ENCODE measurements at places on chromosomes 5 and 9.

DNA sequence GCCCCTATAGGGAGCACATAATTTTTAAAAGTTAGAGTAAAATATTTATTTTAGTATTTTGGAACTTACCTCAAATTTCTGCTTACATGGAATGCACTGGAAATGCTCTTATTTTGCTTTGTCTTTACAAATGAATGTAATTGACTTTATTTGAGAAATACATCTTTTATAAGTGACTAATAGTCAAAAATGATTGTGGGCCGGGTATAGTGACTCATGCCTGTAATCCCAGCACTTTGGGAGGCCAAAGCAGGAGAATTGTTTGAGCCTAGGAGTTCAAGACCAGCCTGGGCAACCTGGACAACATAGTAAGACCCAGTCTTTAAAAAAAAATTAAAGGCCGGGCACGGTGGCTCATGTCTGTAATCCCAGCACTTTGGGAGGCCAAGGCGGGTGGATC, 5.8 kb downstream of the HMGCR start:
- DNase-seq, result no peak

DNA sequence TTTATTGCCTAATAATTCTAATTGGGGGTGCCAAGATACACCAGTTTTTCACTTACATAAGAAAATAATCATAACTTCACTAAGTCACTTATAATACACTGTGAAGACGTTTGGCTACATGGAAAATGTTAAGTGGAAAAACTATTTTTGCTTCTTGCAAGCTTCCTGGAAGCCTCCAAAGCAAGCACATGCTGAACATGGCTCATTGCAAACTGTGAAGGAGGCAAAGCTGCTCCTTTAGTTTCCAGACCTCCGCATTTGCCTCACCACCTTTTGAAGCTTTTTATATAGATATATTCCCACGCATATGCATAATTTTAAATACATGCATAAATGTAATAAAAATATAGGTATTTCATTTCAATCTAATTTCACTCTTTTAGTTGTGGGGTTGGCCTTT, 285.6 kb upstream of the PRDM9 start:
- DNase-seq, result no peak

DNA sequence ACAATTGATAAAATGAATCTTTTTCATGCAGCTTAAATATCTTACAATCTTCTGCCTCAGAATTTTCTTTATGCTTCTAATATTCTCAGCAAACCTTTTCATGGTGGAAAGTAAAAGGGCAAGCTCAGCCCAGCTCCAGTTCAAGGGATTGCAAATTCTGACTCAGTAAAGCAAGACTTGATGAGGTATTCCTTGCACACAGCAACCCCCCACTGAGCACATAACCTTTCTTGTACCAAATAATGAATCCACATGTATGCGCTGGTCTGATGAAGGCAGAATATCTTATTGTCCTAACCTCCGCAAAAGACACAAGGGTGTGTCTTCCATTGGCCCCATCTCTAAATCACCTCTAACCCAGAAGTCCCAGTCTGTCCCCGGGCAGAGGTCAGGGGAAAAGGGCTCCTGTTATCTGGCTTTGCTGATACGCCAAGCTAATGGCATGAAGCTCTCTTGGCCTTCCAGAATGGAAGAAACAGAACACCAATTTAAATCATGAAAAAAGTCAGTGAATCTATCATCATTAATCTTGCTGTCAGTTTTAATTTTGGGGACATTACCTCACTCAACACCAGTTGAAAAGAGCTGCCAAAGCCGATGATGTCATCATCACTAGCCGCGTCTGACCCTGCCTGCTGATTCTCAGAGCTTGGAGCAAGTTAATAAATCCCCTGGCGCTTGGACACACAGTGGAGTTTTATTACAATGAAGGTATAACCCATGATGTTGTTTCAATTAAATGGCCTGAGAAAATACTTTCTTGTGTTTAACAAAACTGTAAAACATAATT, 592.5 kb upstream of the CLINT1 start:
- peak; percentile 69 for DNase-seq

DNA sequence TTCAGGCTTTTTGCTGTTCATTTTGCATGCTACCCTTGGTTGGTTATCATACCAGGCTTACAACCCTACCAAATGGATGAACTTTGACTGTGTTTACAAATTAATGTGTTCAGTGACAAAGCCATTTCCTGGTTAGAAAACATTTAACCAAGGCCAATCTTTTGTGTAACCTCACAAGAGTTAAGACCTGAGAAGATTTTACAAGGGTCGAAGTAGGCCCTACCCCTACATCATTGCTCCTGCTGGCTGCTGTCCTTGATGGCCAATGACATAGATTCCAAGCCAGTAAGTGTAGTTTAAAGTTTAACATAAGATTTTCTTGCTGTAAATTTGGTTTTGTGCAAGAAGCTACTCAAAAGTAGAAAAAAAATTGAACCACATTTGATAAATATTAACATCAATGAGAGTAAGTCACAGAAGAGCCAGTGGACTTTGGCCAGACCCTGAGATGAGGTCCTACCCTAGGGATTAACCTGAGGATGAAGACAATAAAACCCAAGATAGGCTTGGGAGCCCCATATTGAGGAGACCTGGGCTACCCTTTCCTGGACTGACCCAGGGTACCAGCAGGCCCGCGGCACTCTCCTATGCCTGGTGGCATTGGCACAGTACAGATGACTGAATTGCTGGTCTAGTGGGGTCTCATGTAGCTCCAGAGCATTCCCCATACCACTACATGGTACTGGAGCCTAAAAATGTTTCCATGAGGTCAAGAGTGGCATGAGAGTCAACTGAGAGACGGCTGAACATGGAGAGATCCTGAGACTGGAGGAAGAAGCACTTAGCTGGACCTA, 8.3 kb downstream of the C1QTNF3 start:
- no peak for DNase-seq

- DNase-seq, result no peak
These were observed 53.4 kb downstream of the GAS1 start for GRCh38 chr9:86893811-86894490.

DNA sequence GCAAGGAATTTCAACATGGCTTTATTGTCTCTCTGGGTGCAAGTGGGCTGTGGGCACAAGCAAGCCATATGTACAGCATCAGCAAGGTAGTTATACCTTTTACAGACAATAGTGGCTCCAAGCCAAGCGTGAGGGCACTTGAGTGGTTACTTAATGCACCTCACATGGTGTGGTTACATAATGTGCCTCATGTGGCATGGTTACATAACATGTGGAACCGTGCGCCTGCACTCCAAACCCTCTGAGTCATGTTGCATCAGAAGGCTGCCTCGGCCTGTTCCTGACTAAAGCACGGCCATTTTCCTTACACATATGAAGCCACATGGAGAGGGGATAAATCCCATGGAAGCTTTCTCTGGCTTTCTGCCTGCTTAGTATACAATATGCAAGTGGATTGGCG, 150.9 kb downstream of the OSTF1 start:
- DNase-seq, result no peak

DNA sequence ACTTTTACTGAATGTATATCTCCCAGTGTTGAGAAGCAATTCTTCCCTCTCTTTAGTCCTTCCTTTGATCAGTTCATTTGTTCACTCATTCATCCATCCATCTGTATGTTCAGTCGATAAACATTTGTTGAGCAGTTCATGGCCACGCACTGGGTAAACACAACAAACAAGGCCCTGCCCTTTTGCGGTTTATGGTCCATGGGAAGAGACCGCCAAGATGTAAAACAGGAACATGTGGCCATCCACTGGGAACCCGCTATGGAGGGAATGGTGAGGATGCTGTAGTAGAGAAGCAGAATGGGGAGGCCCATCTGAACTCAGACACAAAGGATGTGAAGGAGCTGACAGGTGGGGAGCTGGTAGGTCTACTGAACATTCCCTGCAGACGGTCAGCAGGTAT, 102.7 kb upstream of the SPRY4 start:
- no peak for DNase-seq

DNA sequence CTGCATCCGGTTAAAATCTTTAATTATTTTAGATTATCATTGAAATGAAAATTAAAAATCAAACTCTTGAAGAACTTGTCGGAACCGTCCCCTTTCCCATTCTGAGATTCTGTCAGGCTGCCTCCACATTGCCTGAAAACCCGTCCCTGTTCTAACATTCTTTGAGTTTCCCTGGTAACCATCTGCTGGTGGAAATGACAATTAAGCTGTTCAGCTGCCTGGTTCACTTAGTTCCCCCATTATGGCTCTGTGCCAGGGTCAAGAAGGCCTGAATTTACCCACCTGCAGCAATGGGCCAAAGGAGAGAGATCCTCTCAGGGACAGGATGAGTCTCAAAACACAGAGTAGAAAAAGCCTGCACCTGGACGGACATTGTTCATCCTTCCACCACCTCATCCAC, 11.8 kb upstream of the TCOF1 start:
- DNase-seq, result no peak

DNA sequence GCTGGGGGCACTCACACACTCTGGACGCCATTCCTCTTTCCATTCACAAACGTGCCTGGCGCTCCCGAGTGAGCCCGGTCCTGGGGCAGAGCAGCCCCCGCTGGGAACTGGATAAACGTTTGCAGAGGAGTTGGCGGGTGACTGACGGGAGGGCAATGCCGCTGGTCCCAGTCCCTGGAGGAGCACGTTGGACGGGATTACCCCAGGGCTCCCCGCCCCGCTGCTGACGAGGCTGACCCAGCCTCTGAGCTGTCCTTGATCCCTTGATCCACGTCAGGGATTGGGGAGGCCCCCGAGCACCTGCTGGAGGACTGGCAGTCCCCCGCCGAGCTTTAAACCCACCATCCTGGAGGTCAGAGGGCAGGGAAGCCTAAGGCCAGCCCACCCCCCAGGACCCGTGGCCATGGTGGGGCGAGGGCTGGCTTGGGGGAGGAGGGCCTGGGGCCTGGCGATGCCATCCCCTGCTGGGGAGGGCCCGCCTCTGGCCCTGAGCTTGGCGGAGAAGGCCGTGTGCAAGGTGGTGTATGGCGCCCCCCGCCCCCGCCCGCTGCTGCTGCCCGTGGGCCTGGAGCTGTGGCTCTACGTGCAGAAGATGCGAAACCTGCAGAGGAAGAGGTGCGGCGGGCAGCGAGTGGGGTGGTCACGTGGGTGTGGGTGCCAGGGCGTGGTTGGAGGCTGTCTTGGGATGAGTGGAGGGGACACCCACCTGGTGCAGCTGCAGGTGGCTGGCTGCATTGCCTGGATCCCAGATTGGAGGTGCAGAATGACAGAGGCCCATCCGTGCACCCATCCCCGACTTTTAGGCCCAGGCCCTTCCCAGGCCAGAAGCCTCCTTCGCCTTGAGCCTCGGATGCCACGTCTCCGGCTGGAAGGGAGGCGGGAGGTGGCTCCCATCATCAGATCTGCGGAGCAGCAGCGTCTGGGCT, 4.5 kb downstream of the GPSM1 start:
- DNase-seq, result no peak

DNA sequence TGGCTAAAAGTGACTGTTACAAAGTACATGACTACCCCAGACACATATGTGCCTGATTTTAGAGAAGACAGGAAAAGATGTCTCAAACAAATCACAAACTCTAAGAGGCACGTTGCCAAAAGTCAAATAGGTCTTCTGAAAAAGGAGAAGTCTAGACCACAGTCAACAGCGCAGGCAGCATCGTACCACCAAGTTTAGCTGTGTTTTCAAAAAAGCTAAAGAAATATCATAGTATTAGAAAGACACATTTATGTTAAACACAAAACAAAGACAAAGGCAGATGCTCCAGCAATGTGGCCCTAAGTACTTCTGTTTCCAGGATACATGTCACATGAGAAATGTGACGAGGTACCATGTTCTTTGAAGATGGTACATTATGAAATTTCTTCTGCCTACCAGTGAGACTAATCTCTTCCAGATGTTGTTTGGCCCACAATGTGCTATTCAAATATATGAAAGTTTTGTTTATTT, 43.5 kb downstream of the LPAR1 start:
- DNase-seq, result no peak

DNA sequence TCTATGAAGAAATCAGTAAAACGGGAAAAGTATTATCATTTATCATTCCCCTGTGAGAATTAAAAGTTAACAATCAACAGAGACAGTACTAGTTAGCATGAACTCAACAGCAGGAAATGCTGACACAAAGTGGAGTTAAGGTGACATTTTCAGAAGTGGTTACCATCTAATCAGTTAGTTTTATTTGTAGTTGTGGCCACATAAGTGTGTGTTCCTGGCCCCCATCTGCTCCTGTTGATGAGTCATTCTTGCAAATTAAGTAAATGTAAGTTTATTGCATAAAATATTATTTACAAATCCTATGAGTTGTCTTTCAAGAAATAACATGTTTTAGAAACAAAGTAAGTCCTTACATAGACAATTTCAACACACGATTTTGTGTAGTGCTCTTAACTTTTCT, 8.9 kb upstream of the BNC2 start:
- no peak for DNase-seq
